C1 segment of cervical spinal cord (tissue), 14 donors: ENCODE measurements at places on chromosomes 5 and 9.
A peak's percentile ranks its signal among the peaks of the same experiment; 100 is the strongest.

- no peak for DNase-seq
Observed at GRCh38 chr9:121921444-121921843, 171.7 kb downstream of the TTLL11 start.

GRCh38 chr9:77534376-77535057, 113.6 kb downstream of the GNA14 start:
- DNase-seq = peak; percentile 40

DNA sequence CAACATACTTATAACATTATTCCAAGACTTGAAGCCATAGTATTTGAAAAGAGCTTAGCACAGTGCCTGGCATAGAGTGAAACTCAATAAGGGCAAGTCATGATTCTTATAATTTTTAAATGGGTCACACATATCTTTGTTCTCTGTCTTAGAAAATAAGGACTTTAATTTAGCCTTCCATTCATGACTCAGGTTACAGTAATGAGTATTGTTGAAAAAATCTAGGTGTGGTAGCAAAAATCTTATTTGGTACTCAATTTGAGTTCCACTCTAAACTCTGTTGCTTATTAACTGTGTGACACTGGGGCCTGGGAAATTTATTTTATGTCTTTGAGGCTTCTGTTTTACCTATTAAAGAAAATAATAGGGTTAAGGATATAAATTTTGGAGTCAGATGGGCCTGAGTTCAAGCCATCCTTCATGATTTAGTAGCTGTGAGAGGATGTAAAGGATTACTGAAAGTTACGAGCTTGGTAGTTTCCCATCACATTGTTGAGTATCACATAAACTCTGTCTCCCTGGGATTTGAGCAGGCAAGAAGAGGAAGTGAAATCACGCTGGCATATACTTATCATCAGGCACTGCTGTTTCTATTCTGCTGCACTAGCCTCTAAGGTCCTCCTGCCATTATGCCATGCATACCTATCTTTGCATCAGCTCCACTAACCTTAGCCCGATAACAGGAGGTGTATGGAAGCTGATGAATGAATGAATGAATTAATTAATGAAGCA, 1.5 kb downstream of the SPINK9 start:
- DNase-seq = no peak

DNA sequence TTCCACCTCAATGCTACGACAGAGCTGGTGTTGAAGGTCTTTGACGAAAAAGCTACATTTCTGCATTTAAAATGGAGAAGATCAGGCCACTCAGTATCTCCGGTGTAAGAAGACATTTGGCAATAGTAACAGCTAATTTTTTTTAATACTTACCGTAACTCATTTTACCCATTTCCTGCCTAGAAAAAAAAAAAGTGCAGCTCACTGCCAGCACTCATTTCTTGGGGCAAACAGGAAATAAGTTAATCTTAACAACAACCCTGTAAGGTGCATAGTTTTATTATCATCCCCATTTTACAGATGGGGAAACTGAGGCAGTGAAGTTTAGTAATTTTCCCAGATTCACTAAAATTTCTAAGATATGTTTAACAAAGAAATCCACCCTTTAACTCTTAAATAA, 27.4 kb upstream of the KCNMB1 start:
- DNase-seq = no peak

GRCh38 chr9:86893811-86894490, 53.4 kb downstream of the GAS1 start:
- no peak for DNase-seq

- DNase-seq = no peak
Observed at GRCh38 chr5:149280124-149280523, 8.5 kb downstream of the AFAP1L1 start.

- no peak for DNase-seq
Observed at GRCh38 chr9:79015951-79016350, 555.8 kb upstream of the TLE4 start.

DNA sequence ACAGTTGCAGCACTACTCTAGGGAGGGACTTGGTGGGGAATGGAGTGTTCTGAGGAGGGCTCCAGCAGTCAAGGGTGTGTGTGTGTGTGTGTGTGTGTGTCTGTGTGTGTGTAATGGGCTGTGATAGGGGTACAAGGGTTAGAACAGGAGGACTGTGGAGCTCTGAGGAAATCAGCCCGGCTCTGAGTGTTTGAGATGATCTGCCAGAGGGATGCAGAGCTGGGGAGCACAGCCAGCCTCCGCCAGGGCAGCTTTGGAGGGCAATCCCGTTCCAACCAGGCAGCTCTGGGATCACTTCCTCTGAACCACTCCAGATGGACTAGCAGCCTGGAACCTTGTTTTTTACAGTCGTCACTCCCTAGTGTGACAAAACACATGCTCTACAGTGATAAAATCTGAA, 3.0 kb upstream of the SLC6A7 start:
- DNase-seq = no peak

DNA sequence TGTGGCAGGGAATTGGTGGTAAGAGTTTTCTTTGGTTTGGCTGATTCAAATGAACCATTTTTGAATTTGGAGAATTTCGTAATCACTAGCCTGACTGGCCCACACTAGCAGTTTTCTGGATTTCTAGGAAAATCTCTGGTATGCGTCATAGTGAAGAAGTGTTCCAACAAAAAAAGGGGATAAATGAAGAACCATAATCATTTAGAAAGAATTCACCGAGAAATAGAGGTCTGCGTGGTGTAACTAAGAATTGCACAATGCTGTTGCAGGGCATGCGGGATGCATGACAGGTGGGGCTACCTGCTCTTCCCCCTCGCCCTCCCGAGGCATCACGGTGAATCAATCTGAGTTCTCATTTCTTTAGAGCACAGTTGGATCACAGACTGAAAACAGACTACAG, 232.3 kb upstream of the PAPPA start:
- no peak for DNase-seq

GRCh38 chr9:105835721-105836120, 141.4 kb downstream of the TMEM38B start:
- DNase-seq = no peak

DNA sequence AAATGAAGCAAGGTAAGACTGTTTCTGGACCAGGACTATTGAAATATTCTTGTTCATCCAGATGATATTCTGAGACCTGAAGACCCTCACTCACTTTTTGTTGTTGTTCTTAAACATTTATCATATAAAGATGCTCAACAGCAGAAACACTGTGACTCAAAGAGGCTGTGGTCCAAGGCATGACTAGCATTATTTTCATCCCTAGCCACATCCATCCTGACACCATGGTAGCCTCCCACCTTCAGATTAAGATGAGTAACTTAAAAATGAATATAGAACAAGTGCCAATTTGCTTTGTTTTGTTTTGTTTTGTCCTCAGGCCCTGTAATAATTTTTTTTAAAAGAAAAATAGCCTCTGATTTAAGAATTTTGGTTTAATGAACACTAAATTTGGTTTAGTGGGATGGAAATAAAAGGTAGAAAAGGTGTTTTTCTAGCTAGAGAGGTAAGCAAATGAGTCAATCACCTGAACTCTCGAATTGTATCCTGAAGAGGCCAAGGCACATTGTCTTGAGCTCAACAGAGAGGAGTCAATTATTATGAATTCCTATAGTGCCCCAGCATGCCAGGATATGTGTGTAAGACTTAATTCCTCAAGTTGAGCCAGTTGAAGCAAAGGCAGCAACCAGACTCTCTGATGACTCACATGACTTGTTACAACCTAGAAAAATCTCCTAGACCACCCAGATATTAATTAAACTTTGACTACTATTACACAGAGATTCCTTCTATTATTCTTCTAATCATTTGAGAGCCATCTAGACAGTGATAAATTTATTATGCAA, 380.1 kb upstream of the TUSC1 start:
- no peak for DNase-seq
